ENCODE measurements at places on chromosomes 7 and 10.

GRCh38 chr10:32963096-32963495 is 5.1 kb upstream of the ITGB1 start:
- no peak for DNase-seq

DNA sequence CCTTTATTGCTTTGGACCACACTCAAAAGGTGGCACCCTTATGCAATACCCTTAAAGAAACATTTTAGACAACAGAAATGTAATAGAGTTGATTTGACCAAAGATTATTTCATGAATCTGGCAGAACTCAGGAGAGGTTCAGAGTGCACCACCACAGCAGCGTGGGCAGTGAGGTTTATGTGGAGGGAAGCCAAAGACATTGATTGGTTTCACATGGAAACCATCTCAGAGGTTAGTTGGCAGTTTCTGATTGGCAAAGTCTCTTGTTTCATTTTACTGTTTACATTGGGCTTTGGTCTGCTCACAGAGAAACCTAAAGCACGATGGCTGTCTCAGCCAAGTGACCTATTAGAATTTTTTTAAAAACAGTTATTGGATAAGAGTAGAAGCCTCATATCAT is 101.3 kb downstream of the SDHAF3 start:
- DNase-seq: no peak

GRCh38 chr10:93459466-93459865 is 22.7 kb downstream of the MYOF start:
- DNase-seq: no peak

DNA sequence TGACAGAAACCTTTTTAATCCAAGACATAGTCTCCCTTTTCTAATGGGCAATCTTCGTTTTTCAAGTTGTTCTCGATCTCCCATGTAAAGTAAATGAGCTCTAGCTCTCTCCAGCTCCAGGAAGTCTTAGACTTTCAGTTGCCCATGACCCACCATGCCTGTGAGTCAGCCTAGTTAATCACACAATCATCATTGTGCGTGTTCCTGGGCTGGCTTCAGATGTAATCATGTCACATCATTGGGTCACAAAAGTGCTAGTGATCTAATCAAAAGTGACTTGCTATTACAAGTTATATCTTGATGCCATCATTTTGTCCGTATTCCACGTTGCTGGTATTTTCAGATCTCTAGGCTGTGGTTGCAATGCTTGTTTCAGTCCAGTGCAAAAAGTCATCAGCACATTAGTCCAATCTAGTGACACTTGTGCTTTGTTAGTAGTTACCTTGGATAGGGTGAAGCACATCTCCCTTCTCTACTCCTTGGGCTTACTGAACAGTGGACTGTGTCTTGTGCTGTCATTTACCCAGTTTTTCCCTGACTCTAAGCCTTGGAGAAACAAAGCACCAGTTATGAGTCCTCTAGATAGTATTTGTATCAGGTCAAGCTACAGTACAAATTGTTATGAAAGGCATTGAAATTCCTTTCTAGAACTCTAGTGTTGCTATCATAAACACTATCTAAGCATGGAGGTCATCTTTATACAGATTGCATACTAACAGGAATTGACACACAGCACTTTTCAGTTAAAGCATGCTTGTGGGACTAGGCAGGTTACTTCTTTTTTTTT is 316.6 kb downstream of the GFRA1 start:
- no peak for DNase-seq

GRCh38 chr7:105776986-105777910 is 99.2 kb downstream of the ATXN7L1 start:
- no peak for DNase-seq

Data from stimulated activated CD8-positive, alpha-beta memory T cell treated with anti-CD3 and anti-CD28 coated beads, Interleukin-4, amount 100 ng/mL, for 1 hour (primary cell).